ENCODE measurements at places on chromosomes 5 and 9. TPM values are rescaled to one million over a fixed set of nuclear protein-coding genes. Genes with fewer than 3 reads are reported as not detected.

Gene OR1J1
- total RNA-seq: not detected

Gene CD72
- 4.5 TPM for total RNA-seq

Gene NR4A3
- total RNA-seq: 3.8 TPM

Gene MLANA
- total RNA-seq: not detected

Gene NTRK2
- 0.02 TPM for total RNA-seq

Gene PDE6A
- total RNA-seq: not detected

Gene UAP1L1
- 3.4 TPM for total RNA-seq

Gene ZNF462
- 0.40 TPM for total RNA-seq

Gene PCDHB4
- total RNA-seq: not detected

Measured in activated naive CD4-positive, alpha-beta T cell treated with anti-CD3 and anti-CD28 coated beads for 36 hours (primary cell).